DND-41 (cell line): ENCODE measurements at places on chromosomes 7 and 10.

- no peak for DNase-seq
Observed at GRCh38 chr7:94449151-94449725, 54.5 kb downstream of the COL1A2 start.

DNA sequence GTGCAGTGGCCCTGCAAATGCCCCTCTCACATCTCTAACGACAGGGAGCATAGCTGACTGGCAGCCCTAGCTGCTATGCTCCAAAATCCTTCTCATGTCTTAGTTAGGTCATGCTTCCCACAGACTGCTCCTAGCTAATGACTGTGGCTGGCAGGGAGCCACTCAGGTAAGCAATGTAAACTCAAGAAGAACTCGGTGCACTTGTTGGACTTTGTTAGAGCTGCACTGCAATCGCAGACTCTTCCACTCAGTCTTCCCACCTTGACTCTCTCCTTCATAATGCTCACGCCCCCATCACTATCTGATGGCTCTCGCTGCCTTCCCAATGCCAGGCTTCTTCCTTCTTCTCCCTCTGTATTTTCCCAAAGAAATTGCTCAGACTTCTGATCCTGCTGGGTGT lies 24.0 kb downstream of the OR9A2 start:
- DNase-seq: peak; percentile 7

- no peak for DNase-seq
Observed at GRCh38 chr10:132538790-132539421, 1.3 kb downstream of the INPP5A start.

- no peak for DNase-seq
Observed at GRCh38 chr7:144037414-144038035, 11.2 kb upstream of the OR2A5 start.

GRCh38 chr7:27863880-27864279 lies 123.9 kb downstream of the TAX1BP1 start:
- no peak for DNase-seq

GRCh38 chr7:54109501-54109900 lies 432.7 kb upstream of the VSTM2A start:
- DNase-seq: no peak

DNA sequence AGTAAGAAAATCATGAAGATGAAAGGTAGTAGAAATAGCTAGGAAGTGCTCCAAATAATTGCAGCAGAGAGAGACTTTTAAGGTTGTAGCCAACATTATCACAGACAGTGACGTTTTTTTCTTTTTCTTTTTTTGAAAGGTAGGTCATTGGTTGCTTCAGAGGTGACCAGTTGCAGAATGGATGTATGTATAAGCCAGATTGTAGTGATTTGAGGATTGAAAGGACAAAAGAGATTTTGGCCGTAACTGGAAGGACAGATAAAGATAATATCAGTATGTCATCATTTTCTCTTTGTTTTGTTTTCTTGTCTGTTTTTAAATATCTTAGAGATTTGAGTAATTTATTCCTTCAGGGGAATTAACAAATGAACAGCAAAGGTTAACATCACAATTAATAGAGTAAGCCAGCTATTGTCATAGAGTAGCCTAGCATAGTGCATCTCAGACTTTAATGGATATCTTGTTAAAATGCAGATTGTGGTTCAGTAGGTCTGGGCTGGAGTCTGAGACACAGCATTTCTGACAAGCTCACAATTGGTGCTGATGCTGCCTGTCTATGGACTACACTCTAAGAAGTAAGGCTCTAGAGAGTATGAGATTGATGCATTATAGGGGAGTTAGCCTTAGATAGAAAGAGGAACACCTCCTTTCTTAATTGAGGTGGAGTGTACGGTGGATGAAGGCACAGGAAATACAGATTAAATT lies 28.3 kb downstream of the CDK13 start:
- no peak for DNase-seq
